ENCODE measurements at places on chromosomes 3 and 15.
A peak's percentile ranks its signal among the peaks of the same experiment; 100 is the strongest.

DNA sequence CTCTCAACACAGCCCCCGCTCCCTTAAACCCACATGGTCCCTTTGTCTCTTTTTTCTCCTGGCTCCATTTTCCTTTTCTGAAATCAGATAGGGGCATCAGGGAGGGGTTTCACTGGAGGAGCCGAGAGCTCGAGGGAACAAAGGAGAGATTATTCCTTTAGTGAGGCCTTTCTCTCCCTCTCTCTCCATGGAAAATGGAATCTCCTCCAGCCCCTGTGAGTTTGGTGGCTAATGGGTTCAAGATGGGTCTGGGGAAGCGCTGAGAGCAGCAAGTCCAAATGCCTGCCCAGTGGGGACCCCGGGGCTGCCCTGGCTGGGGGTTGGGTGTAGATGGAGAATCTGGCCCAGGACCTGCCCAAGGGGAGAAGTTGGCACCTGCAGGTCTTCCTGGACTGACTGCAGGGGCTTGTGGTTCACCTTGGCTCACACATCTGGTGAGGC lies 56.8 kb downstream of the ITGA11 start:
- no peak for DNase-seq

DNA sequence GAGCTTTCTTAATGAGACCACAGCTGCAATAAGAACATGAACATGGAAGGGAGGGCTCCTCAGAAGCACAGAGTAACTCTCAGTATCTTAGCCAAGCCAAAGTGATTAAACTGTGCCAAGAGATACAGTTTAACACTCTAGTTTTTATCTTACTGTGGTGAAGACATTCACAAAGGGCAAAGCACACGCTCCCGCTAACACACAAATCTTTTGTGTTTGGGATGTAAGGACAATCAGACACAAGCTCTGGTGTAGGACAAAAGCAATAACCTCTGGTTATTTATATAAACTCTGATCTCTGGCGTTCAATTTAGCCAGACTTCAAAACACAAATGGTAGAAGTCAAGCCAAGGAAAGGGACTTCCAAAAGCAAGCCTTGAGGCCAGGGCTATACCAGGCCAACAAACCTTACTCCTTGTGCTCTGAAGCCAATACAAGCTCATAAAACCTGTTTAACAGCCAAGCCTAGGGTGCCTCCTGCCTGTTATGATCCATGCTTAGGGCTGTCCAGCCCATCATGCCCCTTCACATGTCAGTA lies 27.8 kb downstream of the DPH3 start:
- DNase-seq: no peak

GRCh38 chr3:184827572-184827971 lies 15.6 kb downstream of the VPS8 start:
- DNase-seq: no peak

- peak; percentile 47 for DNase-seq
Measured at GRCh38 chr3:150763841-150764483, 993 bp upstream of the SIAH2 start.

Measured in stromal cell of bone marrow (primary cell).